ENCODE measurements at places on chromosomes 3 and 15. TPM values are rescaled to one million over a fixed set of nuclear protein-coding genes. Genes with fewer than 3 reads are reported as not detected.

GRCh38 chr15:74547616-74548015, 6.6 kb downstream of the ARID3B start:
- no peaks in the 10 kb centered on the region for H3K27me3 ChIP-seq
- H3K4me3 ChIP-seq, result no peak overlapping the region
- DNase-seq, result no peak
- H3K4me1 ChIP-seq, result peaks cover 9% of the 10 kb centered on the region
- H3K36me3 ChIP-seq, result no peaks in the 10 kb centered on the region
- H3K27ac ChIP-seq, result no peak overlapping the region

DNA sequence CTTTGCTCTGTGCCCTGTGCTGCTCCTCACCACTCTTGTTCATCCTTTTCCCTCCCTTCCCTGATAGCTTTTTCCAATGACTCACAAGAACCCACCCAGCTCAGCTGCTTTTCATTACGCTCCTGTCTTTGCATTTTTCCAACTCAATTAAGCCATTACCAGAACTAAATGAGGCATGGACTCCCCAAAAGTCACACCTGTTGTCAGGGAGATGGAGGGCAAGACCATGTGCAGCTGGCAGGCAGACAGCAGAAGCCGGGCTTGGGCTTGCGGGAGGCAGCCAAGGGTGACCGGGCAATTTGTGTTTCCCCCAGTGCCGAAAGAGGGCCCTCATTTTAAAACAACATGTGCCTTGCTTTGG, 64.3 kb downstream of the CASR start:
- H3K27ac ChIP-seq, result no peak overlapping the region
- H3K36me3 ChIP-seq, result no peaks in the 10 kb centered on the region
- H3K4me3 ChIP-seq, result no peak overlapping the region
- DNase-seq, result no peak

DNA sequence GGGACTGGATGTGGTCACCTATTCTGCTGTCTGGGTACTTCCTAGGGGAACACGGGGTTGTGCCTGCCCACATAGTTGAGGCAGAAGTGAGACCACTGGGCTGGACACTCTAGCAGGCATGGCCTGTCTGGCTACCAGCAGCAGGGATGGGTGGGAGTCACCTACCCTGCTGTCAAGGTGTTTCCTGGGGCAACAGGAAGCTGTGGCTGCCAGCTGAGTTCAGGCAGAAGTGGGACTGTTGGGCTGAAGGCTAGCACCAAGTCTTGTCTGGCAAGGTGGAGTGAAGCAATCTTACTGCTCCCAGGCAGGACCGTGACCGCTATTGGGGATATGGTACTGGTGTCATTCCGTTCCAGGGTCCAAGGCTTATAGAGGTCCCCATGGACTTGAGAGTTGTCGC, 20.3 kb upstream of the ZDHHC23 start:
- no peaks in the 10 kb centered on the region for H3K36me3 ChIP-seq
- no peaks in the 10 kb centered on the region for H3K27me3 ChIP-seq
- H3K27ac ChIP-seq, result no peak overlapping the region
- no peak overlapping the region for H3K4me3 ChIP-seq

- H3K4me1 ChIP-seq, result no peaks in the 10 kb centered on the region
- H3K27ac ChIP-seq, result no peak overlapping the region
- no peaks in the 10 kb centered on the region for H3K27me3 ChIP-seq
Measured at GRCh38 chr3:178231645-178232044, 304.6 kb upstream of the KCNMB2 start.

- H3K4me1 ChIP-seq, result no peaks in the 10 kb centered on the region
- H3K27me3 ChIP-seq, result no peaks in the 10 kb centered on the region
- no peak overlapping the region for H3K27ac ChIP-seq
- DNase-seq, result no peak
Measured at GRCh38 chr3:98954791-98955604, 53.5 kb upstream of the DCBLD2 start.

DNA sequence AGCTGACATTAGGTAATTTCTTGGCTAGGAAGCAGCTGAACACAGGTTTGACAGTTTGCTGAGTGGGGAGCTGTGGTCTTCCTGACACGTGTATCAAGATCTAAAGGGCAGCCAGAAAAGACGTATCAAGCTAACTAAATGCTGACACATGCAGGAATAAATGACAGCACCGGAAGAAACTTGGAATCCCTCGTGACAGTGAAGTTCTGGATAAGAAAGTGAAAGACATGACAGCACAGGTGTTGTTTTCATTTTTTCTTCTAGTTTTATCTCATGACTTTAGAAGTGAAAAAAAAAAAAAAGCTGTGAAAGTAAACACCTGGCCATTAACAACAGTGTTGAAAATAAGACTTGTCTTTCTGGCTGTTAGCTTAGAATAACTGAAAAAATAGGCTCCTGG, 48.7 kb downstream of the FGF7 start:
- H3K27ac ChIP-seq, result no peak overlapping the region
- no peaks in the 10 kb centered on the region for H3K27me3 ChIP-seq
- no peaks in the 10 kb centered on the region for H3K4me1 ChIP-seq
- H3K36me3 ChIP-seq, result no peaks in the 10 kb centered on the region

GRCh38 chr3:142098964-142099363, 50.4 kb downstream of the TFDP2 start:
- no peak overlapping the region for H3K27ac ChIP-seq
- DNase-seq, result no peak
- no peaks in the 10 kb centered on the region for H3K36me3 ChIP-seq
- no peak overlapping the region for H3K4me3 ChIP-seq
- no peaks in the 10 kb centered on the region for H3K4me1 ChIP-seq
- H3K27me3 ChIP-seq, result no peaks in the 10 kb centered on the region

DNA sequence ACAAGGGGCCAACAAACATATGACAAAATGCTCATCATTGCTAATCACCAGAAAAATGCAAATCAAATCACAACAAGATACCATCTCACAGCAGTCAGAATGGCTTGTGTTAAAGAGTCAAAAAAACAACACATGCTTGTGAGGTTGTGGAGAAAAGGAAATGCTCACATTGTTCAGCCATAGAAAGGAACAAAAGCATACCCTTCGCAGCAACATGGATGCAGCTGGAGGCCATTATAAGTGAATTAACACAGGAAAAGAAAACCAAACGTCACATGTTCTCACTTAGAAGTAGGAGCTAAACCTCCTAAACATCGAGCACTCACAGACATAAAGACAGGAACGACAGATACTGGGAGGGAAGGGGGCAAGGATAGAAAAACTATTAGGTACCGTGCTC, 678.4 kb upstream of the GRM7 start:
- no peaks in the 10 kb centered on the region for H3K4me1 ChIP-seq
- no peaks in the 10 kb centered on the region for H3K27me3 ChIP-seq
- no peaks in the 10 kb centered on the region for H3K36me3 ChIP-seq
- no peak for DNase-seq
- H3K27ac ChIP-seq, result no peak overlapping the region

TMEM45A gene
- 33.5 TPM for polyA plus RNA-seq

SLC6A20 gene
- polyA plus RNA-seq, result not detected

HESX1 gene
- polyA plus RNA-seq, result 1.8 TPM

CDV3 gene
- polyA plus RNA-seq, result 65.1 TPM

SLC9C1 gene
- polyA plus RNA-seq, result not detected
